Activated CD4-positive, alpha-beta T cell treated with anti-CD3 and anti-CD28 coated beads for 1 hour (primary cell): ENCODE measurements at places on chromosomes 3 and 15.

DNA sequence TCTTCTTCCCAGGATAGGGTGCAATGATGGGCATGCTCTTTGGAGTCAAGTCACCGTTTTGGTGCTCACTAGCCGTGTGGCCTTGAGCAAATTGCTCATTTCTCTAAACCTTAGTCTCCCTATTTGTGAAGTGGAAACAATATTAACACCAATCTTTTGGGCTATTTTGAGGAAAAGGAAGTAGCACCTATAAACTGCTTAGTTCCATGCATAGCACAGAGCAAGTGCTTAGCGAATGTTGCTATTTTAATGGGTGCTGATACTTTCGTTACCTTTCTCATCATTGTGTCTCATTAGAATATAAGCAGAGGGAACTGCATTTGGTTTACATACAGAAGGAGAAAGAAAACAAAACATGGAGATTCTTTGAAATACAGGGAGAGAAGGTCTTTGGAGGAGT, 66.1 kb downstream of the BOC start:
- DNase-seq = no peak

GRCh38 chr3:194686816-194687637, 1.3 kb downstream of the FAM43A start:
- no peak for DNase-seq

DNA sequence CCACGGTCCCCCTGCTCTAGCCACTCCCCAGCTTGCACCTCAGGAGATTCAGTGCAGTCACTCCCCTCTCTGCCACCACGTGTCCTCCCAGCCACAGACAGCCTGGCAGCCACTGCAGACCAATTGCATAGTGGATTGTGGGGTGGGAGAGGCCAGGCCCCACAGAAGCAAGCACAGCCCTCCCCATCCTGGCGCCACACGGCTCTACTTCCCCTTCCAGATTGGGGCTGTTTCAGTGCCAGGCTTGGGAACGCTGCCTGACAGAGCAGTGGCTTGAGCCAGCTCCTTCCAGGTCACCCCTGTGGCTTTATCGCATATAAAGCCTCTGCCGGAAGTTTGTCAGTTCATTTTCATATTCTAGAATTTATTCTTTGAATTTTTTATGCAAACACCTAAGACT, 90.7 kb downstream of the TMEM266 start:
- DNase-seq = no peak

GRCh38 chr3:27521179-27521871, 37.1 kb upstream of the SLC4A7 start:
- no peak for DNase-seq

DNA sequence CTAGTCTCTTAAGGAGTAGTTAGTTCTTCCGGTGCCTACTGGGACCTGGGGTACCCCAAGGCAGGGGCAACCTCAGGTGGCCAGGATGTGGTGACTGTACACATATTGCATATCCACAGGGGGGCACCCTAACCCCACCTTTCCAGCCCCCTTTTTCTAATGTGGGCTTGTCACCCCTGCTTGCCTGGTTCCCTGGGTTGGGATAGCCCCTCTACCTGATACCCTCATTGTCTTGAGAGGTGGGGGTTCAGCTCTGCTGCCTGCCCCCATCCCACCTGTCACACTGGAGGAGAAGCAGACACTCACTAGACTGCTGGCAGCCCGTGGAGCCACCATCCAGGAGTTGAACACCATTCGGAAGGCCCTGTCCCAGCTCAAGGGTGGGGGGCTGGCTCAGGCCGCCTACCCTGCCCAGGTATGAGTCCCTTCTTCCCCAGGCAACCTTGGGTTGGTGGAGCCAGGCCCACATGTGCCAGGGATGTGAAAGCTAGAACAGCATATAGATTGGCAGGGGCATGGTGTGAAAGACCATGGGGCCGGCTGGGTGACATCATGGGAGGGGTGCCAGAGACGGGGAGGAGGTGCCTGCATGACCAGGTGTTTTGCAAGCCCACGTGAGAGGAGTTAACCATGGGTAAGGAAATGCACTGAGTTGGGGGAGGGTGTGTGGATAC, 4.0 kb downstream of the GLYCTK start:
- peak; percentile 26 for DNase-seq

DNA sequence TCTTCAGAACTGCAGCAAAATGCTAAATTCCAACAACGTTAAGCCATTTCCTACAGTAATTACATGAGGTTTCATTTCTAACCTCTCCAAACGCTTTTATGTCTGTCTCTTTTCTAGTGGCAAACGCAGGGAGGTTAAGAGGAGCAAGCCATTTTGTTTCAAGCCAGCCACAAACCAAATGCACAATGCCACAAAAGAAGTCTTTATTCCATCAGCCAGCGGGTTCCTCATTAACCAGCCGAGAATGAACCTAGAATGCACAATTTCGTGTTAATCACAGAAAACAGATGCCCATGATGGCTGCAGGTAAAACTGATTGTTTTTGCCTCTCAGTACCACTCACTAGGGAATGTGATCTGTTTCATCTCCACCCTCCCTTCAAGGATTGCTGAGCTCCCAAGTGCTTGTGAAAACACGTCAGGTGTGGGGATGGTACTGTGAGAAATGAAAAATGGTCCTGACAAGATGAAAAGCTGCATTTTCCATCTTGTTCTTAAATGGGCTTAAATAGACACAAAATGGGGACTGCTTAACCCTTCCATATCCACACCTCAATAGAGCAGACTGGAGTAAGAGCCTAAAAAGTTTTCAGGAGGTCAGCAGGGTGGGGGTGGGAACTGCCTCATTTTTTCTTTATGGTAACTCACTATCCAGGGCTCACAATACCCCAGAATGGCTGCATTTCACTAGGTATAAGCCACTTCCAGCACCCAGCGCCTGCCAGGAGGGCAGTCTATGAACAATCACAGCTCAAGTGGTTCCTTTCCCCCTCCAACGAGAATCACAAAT, 277.1 kb downstream of the MAGI1 start:
- no peak for DNase-seq

DNA sequence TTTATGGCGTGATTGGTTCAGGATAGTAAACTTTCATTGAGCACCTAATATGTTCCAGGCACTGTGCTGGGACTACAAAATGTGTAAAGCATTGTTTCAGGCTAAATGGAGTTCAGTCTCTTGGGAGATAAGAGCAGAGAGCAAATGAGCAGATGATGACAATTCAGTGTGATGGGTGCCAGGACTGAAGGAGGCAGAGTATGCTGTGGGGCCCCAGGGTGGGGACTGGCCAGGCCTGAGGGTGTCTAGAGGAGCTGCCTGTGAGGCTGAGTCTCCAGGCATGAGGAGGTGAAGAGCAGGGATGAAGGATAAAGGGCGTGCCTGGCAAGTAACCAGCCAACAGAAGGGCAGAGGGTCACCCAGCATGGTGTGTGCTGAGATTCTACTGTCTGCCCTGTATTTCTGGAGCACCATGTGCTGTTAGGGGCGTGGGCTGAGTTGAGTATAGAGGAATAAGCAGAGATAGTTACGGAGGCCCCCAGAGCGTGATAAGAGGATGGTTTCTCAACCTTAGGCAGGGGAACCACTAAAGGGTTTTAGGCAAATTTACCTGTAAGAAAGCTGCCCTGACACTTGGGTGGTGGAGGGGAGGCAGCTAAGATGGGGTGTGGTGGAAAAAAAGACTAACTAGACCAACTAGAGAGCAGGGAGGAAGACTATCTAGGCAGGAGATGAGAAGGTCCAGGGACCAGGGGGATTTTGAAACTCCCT, 38.5 kb downstream of the EPHB1 start:
- DNase-seq = no peak

DNA sequence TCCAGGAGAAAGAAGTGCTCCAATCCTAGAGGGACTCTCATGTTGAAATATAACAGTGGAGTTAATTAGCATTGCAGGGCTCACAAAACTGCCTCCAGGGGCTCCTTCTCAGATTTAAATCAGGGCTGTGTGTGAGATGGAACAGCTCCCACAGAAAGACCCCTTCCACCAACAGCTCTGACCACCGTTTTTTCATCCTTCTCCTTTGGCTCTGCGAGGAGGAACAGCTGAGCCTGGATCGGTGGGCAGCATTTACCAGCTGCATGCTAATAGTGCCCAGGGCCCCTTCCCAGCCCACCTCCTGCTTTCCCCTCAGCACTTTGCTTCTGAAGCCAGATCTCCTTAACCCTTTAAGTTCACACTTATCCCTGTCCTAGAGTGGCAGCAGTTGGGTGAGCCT, 119.2 kb upstream of the UBE2E1 start:
- no peak for DNase-seq

DNA sequence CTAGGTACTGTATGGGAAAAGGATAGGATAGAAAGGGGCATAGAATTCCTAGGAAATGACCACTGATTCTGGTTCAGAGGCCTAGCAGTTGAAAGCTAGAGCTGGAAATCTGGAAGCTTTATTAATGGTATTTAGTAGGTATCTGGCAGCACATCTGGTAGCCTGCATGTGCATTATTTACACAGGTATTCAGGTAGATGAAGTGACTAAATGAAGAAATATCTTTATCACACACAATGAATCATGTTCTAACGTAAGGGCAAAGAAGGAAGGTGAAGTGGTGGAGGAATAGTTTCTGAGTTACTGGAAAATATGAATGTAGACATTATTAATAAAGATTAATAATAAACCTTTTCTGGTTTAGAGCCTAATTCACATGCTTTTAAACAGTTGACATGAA, 119.9 kb downstream of the MBNL1 start:
- no peak for DNase-seq

DNA sequence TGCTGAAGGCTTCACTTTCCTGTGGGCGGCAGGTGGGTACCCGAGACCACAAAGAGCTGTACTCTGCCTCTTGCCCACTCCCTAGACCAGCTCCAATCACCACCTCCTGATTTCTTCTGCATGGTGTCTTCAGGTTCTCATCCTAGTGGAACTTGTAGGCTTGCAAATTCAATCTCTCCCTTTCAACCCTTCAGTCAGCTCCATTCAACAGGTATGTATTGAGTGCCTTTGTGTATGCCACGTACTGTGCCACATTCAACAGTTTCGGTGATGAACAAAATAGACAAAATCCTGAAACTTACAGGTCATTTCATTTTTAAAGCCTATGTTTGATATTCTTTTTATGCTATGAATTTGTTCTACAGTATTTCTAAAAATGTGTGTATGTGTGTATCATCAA, 5.4 kb upstream of the CLDN11 start:
- no peak for DNase-seq

- DNase-seq = no peak
Measured at GRCh38 chr3:99319961-99320360, 318.4 kb upstream of the COL8A1 start.

DNA sequence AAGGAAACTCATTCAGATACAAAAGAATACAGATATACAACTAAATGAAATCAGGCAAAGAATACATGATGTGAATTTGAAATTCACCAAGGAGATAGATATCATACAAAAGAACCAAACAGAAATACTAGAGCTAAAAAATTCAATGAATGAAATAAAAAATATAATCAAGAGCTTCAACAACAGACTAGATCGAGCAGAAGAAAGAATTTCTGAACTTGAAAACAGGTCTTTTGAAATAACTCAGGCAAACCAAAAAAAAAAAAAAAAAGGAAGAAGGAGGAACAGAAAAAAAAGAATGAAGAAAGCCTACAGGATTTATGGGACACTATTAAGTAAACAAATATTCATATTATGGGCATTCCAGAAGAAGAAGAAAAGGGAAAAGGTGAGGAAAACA, 137.8 kb downstream of the DMXL2 start:
- DNase-seq = no peak

DNA sequence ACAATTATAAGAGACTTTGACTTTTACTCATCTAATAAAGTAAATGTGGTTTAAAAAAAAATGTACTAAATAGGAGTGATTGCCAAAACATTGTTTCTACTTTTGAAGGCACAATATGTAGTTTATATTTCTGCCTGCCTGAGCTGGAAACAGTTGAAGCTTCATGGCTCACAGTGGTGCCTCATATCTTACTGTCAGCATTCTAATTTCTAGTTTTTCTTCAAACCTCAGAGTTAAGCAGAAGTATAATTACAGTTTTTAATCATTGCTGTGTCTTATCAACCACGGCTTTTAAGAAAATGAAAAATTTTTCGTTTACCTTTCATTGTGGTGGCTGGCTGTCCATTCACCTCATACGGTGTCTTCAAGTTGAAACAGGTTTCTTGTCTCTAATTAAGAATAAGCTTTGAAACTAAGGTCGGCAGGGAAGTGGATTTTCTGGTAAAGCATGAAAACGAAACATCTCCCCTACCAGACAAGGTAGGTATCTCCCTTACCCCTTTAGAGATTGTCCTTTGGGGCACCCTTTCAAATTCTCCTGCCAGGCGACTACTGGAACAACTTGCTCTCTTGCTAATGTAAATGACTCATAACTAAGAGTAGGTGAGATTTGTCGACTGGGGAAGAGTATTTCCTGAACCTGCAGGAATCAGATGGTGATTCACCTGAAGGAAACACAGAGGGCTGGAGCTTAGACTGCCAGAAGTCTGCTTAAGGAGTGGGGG, at the start of gene GPR87:
GPR87 (minus strand) TSS at position 554 of the 725 bp plus-strand sequence. CDS start 16,720 bp downstream, outside the sequence.
- DNase-seq = no peak

GRCh38 chr3:163671201-163671600, 1407.1 kb downstream of the SI start:
- DNase-seq = no peak

GRCh38 chr3:47288966-47289910, 6.5 kb downstream of the KLHL18 start:
- no peak for DNase-seq

DNA sequence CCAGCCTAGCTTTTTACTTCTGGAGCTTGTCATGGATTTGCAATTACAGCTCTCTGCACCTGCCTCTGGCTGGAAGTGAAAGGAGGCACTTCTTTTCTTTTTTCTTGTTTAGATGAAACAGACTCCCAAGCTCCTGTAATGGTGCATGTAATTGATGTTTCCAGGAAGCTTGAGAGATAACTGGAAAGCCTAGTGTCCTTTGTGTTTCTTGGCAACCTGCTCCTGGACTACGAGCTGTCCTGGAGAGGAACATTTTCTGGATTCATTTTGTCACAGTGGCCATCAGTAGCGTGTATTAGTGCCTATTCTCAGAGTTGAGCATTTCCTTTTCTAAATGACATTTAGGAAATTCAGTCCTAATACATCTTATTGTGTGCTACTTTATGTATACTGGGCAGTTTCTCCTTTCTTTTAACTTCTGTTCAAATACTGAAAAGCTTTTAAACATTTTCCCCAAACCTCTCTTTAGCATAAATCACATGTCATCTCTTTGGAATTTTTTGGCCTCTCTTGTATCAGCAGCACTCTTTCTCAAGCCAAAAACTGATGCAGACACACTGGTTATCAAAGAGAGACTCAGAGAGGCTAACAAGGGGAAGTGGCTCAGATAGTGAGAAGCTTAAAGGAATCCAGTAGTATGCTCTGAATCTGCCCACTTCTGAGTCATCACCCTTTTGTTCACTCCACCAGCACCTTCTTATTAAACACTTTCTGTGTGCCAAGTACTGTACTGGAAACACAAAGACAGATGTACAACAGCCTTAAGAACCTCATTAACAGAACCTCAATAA, 62.6 kb upstream of the SLC2A2 start:
- no peak for DNase-seq

GRCh38 chr15:38225381-38225780, 27.3 kb upstream of the SPRED1 start:
- no peak for DNase-seq

DNA sequence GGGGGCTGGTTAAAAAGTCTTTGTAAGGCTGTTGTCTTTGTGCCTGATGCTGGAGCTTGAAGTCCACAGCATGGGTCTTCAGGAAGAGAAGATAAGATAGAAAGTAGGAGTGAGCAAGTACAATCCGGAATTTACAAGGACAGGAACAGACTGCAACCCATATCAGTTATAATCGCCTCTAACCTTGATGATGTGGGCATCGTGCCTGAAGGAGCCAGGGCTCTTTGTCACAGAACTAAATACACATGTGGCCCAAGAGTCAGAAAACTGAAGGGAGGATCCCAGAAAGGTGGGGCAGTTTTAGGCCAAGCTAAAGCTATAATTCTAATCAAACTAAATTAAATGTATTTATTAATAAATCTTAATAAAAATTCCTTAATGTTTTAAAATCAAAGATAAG, 132.2 kb downstream of the TMCO5A start:
- no peak for DNase-seq
